ENCODE measurements at places on chromosomes 5 and 9.
A peak's percentile ranks its signal among the peaks of the same experiment; 100 is the strongest.

DNA sequence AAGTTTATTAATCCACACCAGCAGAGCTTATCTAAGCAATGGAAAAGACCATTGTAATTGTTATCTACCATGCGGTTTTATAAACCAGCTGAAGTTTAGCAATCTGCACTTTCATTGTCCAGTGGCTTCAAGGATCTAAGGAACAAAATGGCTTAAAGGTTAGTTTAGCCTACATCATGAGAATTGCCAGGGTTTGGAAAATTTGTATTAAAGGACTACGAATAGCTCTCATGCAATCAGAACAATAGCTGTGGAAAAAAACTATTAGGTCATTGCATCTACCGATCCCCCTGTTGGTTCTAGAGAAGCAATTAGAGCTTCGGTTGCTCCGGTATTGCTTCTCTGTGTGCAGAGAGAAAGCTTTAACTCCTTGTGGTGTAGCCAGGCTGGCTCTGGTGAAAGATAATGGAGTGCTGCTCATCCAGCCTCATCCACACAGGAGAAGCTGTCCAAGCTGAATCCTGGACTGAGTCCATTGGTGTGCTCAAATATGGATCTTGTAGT, 86.3 kb upstream of the SLC12A2 start:
- no peak for DNase-seq

GRCh38 chr5:178469011-178469974, 120.9 kb downstream of the COL23A1 start:
- no peak for DNase-seq

DNA sequence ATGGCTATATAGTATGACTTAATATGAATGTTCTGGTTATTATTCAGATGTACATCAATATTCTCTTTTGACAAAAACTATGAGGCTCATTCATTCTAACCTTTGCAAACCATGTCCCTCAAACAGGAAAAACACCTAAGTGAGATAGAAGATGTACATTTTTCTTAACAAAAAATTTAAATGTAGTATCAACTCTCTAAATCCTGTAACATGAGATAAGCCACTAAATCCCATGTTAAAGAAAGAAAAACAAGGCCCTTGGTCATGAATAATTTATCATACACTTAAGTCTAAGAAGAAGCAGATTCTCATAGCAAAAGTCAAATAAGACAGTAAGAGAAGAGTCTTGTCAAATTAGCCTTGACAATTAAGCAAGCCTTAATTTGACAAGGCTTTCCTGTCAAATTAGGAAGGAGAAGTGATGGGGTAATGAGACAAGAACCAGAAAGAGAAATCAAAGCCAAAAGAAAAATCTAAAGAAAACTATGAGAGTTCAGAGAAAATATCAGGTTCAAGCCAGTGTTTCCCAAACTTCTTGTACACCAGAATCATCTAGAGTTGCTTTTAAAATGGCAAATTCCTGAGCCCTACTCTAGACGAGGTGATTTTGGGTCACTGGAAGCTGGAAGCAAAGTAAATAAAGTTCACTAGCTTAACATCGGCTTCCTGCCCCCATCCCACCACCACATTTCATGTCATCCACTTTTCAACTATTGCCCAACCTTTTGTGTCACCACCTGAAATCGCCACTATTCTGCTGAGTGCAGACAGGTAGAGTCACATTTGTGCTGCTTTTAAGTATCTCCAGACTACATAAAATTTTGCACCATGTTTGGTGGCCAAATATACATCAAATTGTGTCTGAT, 76.5 kb downstream of the NR6A1 start:
- peak; percentile 28 for DNase-seq

- no peak for DNase-seq
These were observed 6.4 kb upstream of the FPGS start for GRCh38 chr9:127796225-127796813.

- peak; percentile 81 for DNase-seq
These were observed at the start of the genes MRRF and RBM18 for GRCh38 chr9:122264360-122265148. MRRF (plus strand) TSS chr9:122264882; CDS start chr9:122270892, 6,010 bp downstream. RBM18 (minus strand) TSS chr9:122264840; CDS start chr9:122261492, 3,348 bp downstream.

DNA sequence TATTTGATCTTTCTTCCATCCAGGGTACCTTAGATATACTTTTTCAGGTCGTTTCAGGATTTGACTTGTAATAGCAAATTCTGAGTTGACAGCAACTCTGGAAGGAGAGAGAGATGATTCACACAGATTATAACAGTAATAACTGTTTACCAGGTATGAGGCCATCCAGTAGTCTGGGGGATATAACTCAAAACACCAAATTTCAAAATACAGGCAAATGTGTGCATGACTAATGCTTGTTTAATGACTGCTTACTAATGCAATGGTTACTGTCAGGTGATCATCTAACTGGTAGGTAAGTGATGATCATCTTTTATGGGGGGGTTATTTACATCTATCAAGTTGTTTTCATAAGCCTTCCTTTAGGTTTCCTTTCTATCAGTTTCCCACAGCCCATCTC, 412.3 kb downstream of the MAT2B start:
- DNase-seq = no peak

DNA sequence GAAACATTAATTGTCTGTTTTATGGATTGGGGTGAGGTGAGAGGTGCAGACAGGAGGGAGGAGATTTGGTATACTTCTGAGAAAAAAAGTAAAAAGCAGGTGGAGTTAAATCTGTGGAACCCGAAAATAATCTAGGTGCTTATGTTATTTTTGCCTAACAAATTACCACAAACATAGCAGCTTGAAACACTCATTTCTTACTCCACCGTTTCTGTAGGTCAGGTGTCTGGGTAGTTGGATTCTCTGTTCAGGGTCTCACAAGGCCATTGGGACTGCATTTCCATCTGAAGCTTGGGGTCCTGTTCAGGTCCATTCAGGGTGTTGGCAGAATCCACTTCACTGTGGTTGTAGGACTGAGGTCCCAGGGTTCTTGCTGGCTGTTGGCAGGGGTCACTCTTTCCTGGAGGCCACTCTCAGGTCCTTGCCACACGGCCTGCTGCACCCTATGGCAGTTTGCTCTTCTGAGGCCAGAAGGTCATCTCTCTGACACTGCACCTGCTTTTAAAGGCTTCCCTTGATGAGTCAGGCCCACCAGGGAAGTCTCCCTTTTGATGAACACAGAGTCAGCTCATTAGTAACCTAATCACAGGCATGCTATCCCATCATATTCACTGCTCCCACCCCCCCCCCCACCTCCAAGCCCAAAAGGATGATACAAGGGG, 82.2 kb downstream of the TRIO start:
- DNase-seq = no peak

DNA sequence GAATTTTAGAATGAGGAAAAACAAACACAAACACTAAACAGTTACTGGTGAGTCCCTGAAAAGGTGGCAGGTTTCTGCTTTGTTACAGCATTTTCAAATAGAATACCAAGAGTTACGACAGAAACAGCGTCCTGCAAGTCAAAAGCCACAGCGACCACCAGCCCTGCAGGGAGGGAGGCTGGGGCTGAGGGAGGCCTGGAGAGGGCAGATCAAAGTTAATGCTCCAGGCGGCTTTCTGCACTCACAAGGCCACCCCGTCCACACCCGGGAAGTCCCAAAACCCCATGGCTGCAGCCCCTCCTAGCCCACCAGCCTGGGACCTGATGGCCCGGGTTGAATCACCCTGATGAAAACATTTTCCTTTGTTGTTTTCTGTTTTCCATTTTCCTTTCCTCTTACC, 29.3 kb downstream of the COL23A1 start:
- DNase-seq = no peak

- DNase-seq = no peak
These were observed 31.8 kb downstream of the SEC61B start for GRCh38 chr9:99253772-99254431.

- no peak for DNase-seq
These were observed 39.9 kb upstream of the RETREG1 start for GRCh38 chr5:16656561-16657191.

- DNase-seq = no peak
These were observed 43.1 kb upstream of the DMRT3 start for GRCh38 chr9:933356-933755.

DNA sequence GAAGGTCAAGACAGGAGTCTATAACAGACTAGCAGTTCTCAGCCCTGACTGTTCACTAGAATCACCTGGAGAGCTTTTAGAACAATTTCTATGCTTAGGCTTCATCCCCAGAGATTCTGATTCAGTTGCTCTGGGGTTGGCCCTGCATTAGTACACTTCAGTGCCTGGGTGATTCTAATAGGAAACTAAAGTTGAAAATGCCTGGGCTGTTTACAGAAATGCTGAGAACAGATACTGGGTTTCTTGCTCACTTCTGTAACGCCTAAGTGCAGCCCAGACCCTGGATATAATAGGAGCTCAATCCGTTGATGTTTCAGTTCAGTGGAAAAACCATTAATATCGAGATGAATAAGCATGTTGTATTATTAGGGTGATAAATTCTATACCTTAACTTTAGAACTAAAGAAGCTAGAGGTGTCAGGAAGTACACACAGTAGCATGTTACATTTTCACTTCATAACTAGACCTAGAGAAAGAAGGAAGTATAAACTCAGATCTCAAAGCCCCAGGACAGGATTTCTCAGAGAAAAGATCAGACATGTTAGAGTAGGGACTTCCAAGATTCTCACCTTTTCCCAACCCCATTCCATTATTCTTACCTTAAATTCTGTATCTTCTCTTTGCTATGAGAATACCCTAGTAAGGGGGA, 20.4 kb downstream of the HAVCR2 start:
- no peak for DNase-seq

DNA sequence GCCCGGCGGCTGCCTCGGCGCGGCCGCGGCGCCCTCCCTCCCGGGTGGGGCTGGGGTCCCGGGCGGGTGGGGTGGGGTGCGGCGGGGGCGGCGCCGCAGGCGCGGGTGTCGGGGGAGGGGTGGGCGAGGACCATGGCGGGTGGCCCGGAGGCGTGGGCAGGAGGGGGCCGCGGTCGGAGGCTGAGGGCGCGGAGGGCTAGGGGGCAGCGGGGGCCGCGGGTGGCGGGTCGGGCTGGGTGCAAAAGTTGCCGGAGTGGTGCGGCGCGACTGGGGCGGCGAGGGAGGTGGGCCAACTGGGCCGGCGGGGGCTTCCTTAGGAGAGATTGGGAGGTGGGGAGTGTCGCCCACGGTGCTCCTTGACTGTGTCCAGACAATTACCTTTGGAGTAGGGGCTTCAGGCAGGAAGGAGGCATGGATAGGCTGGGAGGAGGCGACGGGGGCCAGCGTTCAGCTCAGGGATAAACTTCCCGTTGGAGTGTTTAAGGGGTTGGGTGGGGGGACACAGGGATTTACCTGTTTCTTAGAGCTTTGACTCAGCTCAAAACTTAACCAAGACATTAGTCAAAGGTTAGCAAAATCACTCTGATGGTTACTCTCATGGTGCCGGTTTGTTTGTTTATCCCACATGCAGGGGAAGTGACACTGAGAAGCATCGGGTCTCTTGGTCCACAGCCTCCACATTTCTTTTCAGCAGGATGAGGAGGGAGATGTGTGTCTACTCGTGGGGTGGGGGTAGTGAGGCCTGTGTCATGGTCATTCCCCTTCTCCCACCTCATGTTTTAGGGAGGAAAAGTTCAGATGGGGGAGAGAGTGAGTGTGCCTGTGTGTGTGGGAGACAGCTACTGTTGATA, 859 bp downstream of the CSNK1G3 start:
- peak; percentile 11 for DNase-seq

DNA sequence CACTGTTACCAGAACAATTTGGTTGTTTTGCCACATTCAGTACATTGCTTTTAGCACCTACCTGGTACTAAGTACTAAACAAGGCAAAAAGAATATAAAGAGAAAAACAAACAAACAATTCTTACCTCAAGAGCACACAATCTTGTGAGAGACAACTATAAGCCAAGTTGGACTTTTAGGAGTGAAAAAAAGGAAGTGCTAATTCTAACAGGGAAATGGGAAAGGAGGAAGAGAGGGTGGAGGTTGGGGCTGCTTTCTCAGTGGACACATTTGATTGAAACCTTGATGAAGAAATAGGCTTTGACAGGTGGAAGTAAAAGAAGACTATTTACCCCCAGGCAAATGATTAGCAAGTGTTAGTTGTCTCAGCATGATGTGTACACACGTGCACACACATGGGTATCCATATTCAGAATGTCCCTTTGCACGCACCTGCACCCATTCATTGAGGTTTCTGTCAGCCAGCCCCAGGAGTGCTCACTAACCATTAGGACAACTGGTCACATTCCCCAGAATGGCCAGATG, 302.6 kb downstream of the ACTL7B start:
- no peak for DNase-seq

- no peak for DNase-seq
These were observed 146.9 kb upstream of the GNA14 start for GRCh38 chr9:77794985-77795384.

DNA sequence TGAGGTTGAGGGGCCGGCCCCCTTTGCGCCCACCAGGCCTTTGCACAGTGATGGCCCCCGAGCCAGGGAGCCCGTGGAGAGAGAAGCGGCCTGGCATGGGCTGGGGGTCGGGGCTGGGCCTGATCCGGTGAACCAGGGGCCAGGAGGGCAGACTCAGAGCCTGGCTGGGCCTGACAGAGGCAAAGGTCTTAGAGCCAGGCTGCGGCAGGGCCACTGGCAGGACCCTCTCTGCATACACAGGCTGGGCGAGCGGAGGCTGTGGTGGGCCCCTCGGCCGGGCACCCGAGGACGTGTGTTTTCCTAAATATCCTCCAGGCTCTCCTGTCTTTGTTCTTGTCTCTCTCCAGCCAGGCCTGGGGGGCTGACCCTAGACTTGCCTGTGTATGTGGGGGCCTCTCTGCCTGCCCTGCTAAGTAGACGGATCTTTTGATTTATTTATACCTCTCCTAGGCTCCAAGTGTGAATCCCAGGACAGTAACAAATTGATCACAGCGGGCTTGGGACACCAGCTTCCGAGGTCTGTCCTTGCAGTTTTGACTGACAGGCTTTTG, 933 bp downstream of the NEK6 start:
- no peak for DNase-seq

DNA sequence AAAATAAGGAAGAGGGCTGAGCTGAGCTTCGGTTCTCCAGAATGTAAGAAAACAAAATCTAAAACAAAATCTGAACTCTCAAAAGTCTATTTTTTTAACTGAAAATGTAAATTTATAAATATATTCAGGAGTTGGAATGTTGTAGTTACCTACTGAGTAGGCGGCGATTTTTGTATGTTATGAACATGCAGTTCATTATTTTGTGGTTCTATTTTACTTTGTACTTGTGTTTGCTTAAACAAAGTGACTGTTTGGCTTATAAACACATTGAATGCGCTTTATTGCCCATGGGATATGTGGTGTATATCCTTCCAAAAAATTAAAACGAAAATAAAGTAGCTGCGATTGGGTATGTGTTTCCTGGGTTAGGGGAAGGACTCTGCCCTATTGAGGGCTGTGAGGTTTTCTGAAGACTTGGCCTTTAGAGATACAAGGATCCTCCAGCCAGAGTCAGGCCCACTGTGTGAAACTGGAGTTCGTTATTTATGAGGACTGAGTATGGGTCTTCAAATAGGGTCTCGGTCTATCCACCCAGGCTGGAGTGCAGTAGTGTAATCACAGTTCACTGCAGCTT, 3.8 kb downstream of the EGR1 start:
- no peak for DNase-seq

DNA sequence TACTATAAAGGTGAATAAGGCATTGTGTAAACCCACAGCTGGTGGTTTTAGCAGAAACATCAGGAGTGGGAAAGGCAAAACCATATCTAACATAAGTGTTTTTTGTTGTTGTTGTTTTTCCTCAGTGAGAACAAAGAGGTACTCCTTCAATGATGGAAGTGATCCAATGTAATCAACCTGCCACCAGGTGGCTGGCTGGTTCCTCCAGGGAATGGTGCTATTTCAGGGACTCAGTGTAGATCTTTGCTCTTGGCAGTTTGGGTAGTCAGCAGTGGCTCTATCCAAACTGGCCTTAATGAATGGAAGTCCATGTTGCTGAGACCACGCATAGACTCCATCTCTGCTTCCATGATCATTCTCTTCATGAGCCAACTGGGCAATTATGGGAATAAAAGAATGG, 10.8 kb downstream of the DMRTA1 start:
- no peak for DNase-seq

GRCh38 chr5:78610163-78610583, 38.4 kb downstream of the LHFPL2 start:
- DNase-seq = peak; percentile 47
